Right atrium auricular region (tissue), 2 donors: ENCODE measurements at places on chromosomes 13 and 19. TPM values are rescaled to one million over a fixed set of nuclear protein-coding genes. Genes with fewer than 3 reads are reported as not detected.

DNA sequence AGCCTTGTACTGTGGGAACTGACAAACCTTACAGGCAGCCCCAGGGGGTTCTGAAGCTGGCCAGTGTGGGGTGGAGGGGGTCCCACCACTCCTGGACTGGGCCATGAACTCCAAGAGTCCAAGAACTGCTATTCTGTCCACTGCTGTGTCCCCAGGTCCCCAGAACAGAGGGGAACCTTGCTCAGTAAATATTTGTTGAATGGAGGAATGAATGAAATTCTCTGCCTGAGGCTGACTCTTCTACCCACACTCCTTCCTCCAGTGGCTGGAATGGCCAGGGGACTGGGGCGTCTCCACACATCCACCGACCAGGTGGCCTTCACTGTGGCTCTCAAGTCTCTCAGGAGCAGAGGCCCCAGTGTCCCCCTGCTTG, 11.6 kb downstream of the WIZ start:
- no peak overlapping the region for H3K4me3 ChIP-seq
- no peak overlapping the region for H3K27ac ChIP-seq
- H3K36me3 ChIP-seq, result peaks cover 4% of the 10 kb centered on the region
- H3K4me1 ChIP-seq, result peaks cover 7% of the 10 kb centered on the region
- no peak for DNase-seq
- H3K27me3 ChIP-seq, result no peaks in the 10 kb centered on the region

DNA sequence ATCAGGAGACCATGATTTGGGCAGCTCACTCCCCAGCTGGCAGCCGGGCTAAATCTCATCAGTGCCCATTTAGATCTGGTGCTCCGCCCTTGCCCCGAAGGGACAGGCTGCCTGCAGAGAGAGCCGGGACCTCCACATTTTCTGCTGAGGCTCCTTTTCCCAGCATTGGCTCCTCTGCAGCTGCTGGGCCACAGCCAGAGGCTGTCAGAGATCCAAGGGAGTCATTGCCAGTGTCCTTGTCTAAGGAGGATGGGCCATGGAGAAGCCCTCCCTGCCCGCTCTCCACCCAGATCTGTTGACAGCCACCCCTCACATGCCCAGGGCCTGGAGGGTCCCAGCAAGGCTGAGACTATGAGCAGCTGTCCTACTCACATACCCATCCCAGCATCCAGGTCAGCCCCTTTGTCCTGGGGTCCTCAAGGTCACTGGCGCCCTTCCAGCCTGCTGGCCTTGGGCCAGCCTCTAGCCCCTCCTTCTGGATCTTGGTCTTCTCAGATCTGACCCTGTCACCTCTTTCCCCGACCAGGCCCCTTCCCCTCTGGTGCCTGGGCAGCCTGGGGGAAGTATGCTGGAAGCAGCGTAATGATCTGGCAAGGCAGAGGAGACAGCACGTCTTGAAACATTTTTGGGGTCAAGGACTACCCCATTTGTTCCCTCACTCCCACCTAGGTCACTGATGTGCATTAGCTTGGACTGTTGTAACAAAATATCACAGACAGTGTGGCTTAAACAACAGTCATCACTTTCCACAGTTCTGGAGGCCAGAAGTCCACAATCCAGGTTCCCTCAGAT, 7.9 kb downstream of the PIN1 start:
- no peak overlapping the region for H3K4me3 ChIP-seq
- H3K4me1 ChIP-seq, result peaks cover 18% of the 10 kb centered on the region

- H3K27ac ChIP-seq, result no peak overlapping the region
- no peaks in the 10 kb centered on the region for H3K4me1 ChIP-seq
- H3K36me3 ChIP-seq, result no peaks in the 10 kb centered on the region
- no peak for DNase-seq
These were observed 39.5 kb downstream of the ATP7B start for GRCh38 chr13:51971520-51972426.

DNA sequence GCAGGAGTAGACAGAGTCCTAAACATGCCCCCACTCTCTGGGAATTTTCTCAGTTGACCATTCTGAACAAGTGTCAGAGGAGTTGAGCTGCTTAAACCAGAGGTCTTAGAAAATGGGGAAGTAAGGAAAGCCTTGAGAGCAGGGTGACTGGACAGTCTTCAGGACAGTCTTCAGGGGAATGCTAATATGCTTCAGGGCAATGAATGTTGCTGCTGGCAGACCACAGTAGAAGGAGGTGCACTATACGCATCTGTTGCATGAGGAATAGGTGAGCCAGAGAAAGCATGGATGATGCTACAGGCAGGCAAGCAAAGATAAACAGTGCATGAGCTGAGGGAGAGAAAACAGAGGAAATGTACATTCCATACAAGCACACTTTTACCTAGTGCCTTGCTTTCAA, 196.6 kb upstream of the GPR12 start:
- H3K27me3 ChIP-seq, result no peaks in the 10 kb centered on the region
- H3K4me1 ChIP-seq, result no peaks in the 10 kb centered on the region
- H3K36me3 ChIP-seq, result no peaks in the 10 kb centered on the region

DNA sequence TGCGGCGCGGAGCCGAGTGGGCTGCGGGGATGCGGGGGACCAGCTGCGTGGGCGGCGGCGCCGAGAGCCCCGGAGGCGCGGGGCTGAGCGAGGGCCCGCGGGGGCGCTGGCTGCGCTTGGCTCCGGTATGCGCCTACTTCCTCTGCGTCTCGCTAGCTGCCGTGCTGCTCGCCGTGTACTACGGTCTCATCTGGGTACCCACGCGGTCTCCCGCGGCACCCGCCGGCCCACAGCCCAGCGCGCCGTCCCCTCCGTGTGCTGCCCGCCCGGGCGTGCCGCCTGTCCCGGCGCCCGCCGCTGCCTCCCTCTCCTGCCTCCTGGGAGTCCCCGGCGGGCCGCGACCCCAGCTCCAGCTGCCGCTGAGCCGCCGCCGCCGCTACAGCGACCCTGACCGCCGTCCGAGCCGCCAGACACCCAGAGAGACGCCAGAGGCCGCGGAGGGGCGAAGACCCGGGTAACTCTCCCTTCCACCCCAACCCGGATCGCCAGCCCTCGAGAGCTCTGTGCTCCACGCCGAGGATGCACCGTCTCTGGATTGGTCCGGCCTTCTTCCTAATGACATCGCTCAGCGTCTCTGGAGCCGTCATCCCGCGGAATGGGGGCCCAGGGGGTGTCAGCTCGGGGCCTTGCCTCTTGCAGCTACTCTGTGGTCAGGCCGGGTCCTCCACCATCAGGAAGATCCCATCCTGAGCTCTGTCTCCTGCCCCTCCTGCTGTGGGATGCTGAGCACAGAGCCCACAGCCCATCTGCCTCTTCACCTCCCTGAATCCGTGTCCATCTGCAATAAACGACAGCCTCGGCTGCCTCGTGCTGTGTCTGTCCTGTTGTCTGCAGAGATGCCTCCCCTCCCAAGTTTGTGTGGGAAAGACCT, 441 bp downstream of the INAFM1 start:
- H3K27ac ChIP-seq, result peak overlapping the region; percentile 75
- peak overlapping the region; percentile 75 for H3K4me3 ChIP-seq
- no peaks in the 10 kb centered on the region for H3K27me3 ChIP-seq
- H3K4me1 ChIP-seq, result peaks cover 28% of the 10 kb centered on the region

- H3K4me3 ChIP-seq, result no peak overlapping the region
- H3K4me1 ChIP-seq, result no peaks in the 10 kb centered on the region
- H3K36me3 ChIP-seq, result no peaks in the 10 kb centered on the region
- no peak overlapping the region for H3K27ac ChIP-seq
These were observed 7.9 kb upstream of the SLC7A9 start for GRCh38 chr19:32877323-32877912.

DNA sequence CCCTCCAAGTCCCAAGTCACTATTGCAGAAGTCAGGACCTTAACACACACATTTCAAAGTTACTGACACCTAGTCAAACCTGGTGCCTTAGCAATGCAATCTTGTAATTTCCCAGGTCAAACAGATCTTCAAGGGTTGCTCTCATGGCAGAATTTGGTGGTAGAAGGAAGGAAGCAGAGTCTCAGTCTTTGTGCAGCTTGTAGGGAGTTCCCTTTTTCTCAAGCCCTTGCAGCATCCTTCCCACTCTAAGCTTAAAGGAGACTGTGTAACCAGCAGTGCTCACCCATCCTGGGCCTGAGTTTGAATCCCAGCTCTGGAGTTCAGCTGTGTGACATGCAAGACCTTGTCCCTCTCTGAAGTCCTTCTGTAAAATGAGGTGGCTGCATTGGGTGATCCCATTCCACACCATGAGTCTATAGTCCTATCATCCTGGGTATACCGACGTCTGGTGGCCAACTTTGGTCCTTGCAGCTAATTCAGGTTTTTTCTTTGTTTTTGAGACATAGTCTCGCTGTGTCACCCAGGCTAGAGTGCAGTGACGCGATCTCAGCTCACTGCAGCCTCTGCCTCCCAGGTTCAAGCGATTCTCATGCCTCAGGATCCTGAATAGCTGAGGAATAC, 9.8 kb downstream of the SIGLEC10 start:
- H3K4me3 ChIP-seq, result no peak overlapping the region
- H3K27ac ChIP-seq, result no peak overlapping the region
- no peak for DNase-seq
- H3K27me3 ChIP-seq, result no peaks in the 10 kb centered on the region
- H3K4me1 ChIP-seq, result no peaks in the 10 kb centered on the region

DNA sequence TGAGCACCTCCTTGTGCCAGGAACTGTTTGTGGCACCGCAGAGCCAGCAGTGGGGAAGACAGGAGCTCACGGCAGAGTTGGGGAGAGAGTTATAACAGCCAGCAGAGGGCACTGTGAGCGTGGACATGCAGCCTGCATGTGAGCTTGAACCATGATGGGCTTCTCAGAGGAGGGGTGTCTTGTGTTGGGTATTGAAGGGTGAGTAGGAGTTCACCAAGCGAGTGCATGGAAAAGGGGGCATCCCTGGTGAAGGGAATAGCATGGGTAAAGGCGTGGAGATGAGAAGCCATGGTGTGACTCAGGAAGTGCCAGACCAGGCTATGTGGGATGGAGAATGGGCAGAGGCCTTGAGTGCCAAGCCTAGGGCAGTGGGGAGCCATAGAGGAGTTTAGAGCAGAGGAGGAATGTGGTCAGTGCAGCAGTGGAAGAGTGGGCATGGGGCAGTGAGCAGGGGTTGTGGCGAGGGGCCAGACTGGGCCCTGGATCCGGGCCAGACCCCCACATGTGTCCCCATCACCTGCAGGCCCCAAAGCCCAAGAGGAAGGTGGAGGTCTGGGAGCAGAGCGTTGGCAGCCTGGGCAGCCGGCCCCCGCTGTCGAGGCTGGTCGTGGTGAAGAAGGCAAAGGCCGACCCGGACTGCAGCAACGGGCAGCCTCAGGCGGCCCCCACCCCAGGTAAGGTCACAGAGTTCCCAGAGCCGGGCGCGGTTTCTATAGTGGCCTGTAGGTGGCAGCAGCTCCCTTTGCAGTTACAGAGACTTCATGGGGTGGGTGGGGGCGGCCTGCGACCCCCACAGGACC, 11.8 kb upstream of the SHD start:
- H3K36me3 ChIP-seq, result peaks cover 35% of the 10 kb centered on the region
- no peaks in the 10 kb centered on the region for H3K4me1 ChIP-seq
- no peak for DNase-seq

DNA sequence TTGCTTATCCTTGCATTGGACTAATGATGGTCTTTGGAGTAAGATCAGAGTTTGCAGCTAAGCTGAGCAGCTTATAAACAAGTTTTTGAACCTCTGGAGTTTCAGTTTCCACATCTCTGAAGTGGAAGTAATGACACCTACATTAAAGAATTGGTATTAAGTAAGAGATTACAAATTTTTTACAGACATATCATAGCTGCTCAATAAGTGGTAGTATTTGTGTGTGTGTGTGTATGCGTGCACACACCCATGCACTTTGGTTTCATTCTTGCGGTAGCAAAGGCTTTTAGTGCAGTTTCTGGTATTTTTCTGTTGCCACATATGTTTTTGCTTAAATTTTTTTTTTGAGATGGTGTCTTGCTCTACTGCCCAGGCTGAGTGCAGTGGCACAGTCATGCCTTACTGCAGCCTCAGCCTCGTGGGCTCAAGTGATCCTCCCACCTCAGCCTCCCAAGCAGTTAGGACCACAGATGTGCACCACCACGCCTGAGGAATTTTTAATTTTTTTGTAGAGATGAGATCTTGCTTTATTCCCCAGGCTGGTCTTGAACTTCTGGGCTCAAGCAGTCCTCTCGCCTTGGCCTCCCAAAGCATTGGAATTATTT, 4.5 kb downstream of the NAA16 start:
- H3K27ac ChIP-seq, result no peak overlapping the region
- H3K4me3 ChIP-seq, result no peak overlapping the region
- H3K36me3 ChIP-seq, result no peaks in the 10 kb centered on the region
- DNase-seq, result no peak
- H3K4me1 ChIP-seq, result no peaks in the 10 kb centered on the region

GRCh38 chr19:1445932-1446712, 3.8 kb upstream of the APC2 start:
- H3K36me3 ChIP-seq, result peaks cover 16% of the 10 kb centered on the region
- H3K4me1 ChIP-seq, result peaks cover 26% of the 10 kb centered on the region
- peak overlapping the region; percentile 19 for H3K4me3 ChIP-seq
- DNase-seq, result no peak
- H3K27ac ChIP-seq, result no peak overlapping the region
- H3K27me3 ChIP-seq, result peaks cover 24% of the 10 kb centered on the region

DNA sequence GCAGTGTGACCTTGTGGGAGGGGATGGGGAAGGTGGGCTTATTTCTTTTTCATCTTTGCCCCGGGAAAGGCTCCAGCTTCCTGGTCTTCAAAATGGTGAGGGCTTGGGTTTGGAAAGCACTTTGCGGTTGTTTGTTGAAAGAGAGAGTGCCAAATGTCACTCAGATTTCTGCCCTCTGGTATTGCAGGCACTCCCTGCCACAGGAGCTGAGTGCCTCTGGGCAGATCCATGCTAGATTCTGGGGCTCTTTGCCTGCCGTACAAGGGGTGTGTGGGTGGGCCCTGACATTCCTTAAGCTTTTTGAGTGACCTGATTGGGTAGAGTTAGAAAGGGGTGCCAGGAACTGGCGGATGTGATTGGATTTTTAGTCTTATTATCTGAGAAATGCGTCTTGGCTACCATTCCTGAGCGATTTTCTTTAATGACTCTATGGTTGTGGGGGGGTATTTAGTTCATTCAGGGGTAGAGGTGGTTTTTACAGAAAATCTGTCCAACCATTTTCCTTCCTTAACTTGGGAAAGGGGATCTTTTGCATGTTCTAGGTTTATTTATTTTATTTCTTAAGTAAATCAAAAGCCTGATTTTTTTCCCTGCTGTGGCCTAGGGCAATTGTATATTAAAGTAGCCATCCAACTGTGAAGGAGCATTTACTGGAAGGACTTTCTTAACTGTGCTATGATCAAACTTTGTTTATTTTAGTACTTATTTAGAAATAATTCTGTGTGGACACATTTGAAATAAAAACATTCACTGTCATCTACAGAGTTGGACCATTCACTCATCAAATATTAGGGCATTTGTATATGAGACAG, 3.2 kb downstream of the ARHGAP35 start:
- H3K27me3 ChIP-seq, result no peaks in the 10 kb centered on the region
- H3K36me3 ChIP-seq, result no peaks in the 10 kb centered on the region
- no peaks in the 10 kb centered on the region for H3K4me1 ChIP-seq

DNA sequence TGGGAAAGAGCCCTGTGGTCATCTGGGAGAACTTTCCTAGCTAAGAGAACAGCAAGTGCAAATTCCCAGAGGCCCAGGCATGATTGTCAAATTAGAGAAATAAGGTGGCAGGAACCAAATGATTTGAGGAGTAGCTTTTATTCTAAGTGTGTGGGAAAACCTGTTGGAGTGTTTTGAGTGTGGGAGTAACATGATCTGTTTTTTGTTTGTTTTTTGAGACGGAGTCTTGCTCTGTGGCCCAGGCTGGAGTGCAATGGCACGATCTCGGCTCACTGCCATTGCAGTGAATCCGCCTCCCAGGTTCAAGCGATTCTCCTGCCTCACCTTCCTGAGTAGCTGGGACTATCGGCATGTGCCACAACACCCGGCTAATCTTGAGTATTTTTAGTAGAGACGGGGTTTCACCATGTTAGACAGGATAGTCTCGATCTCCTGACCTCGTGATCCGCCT, 2.4 kb downstream of the SAE1 start:
- H3K27ac ChIP-seq, result no peak overlapping the region
- H3K4me1 ChIP-seq, result peaks cover 32% of the 10 kb centered on the region
- no peaks in the 10 kb centered on the region for H3K27me3 ChIP-seq

Gene PGLYRP1
- not detected for total RNA-seq

Gene ERICH6B
- total RNA-seq, result not detected

Gene TEKTIP1
- total RNA-seq, result not detected

Gene DLL3
- total RNA-seq, result not detected

Gene ZNF667
- 5.3 TPM for total RNA-seq

Gene CA11
- total RNA-seq, result 13.3 TPM
